Nucleus accumbens (tissue), 56 donors: ENCODE measurements at places on chromosomes 3 and 15.

- no peak for DNase-seq
Measured at GRCh38 chr3:17936736-17937480, 194.5 kb upstream of the TBC1D5 start.

DNA sequence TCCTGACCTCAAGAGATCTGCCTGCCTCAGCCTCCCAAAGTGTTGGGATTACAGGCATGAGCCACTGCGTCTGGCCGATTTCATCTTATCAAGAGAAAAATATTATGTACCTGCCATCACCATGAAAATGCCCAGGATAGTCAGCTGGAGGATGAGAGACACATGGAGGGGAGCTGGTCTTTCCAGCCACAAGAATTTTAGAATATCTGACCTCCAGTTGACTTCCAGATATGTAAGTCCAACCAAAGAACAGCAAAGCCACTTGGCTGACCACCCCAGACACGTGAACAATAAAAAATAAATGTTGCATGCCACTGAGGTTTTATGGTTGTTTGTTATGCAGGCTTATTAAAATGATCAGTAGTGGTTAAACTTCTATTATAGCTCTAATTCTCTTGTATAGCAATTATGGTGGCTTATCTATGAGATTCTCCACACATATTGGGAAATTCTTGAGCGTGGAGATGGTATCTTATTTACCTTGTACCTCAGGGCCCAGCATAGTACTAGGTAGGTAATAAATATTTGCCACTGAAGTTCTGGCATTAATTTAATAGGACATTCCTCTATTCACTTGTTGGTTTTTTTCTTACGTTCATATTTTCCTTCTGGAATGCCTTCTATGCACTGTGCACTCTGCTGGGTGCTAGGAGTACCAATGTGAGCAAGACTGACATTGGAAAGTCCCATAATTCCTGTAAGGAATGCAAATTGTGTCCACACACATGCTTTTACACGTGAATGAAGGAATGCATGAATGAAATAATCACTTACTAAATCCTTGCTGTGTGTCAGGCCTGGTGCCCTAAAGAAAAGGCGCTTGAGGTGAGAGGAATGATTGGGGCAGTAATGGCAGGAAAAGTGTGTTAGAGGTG lies 77.6 kb downstream of the EDEM1 start:
- DNase-seq, result no peak

GRCh38 chr3:55673764-55674163 lies 186.7 kb upstream of the WNT5A start:
- no peak for DNase-seq

DNA sequence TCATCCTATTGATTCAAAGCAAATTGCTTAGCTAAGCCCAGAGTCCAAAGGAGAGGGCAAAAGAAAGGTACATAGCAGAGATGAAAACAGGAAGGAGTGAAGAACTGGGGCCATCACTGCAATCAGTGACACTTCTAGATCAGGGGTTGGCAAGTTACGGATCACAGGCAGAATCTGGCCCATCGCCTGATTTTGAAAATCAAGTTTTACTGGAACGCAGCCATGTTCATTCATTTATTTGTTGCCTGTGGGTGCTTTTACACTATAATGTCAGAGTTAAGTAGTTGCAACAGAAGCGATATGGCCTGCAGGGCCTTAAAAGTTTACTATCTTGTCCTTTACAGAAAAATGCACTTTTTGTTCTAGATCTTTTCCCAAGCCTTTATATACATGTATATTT lies 271.7 kb upstream of the TOPAZ1 start:
- DNase-seq, result no peak

DNA sequence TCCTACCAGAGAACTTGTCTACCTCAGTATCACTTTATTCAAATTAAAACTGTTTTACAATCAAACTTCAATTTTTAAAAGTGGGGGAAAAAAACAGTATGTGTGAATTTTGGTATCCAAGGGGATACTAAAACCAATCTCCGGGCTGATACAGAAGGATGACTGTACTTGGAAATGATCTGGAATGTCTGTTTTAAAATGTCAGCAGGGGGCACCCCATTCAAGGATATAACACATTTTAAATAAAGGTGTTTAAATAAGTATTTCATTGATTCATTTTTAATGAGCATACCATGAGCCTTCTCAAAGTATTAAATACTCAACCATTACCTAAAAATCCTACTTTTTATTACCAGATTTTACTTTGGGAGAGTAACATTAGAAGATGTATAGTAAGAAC lies 67.9 kb downstream of the ULK4 start:
- DNase-seq, result no peak

DNA sequence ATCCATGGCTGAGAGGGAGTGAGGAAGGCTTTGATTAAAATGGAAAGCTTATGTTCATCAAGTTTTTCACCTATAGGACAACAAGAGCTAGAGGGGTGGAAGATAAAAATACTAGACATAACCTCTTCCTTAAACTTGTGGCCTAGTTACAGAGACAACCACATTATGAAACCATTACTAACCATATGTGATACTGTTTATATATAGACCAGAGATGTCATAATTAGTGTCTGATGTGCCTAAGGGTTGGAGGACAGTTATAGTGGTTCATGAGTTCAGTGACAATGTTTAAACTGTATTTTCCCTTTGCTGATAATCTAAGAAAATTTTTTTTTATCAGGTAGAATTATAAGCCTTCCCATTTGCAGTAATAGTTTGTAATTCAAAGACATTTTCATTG lies 23.7 kb downstream of the PHLDB2 start:
- no peak for DNase-seq

GRCh38 chr3:99410789-99411311 lies 227.5 kb upstream of the COL8A1 start:
- DNase-seq, result no peak

DNA sequence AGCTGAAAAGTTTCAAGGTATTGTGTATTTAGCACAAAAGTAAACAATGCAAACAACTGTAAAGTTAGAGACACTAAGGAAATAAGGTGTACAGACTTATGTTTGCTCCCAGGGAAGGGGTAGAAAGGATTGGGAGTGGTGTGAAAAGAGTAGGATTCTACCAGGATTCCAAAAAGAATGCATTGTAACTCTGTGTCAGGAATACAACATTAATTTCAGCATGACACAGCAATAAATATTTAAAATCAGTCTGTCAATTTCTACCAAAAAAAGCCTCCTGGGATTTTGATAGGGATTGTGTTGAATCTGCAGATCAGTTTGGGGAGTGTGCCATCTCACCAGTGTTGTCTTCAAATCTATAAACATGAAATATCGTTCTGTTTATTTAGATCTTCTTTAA lies 73.4 kb downstream of the LRRC28 start:
- no peak for DNase-seq

- no peak for DNase-seq
Measured at GRCh38 chr3:54905920-54906319, 21.9 kb downstream of the LRTM1 start.

- DNase-seq, result no peak
Measured at GRCh38 chr3:14386254-14386653, 16.2 kb upstream of the SLC6A6 start.

GRCh38 chr3:150331978-150332568 lies 76.0 kb upstream of the TSC22D2 start:
- no peak for DNase-seq

GRCh38 chr3:88617283-88617682 lies 467.5 kb downstream of the C3orf38 start:
- DNase-seq, result no peak

DNA sequence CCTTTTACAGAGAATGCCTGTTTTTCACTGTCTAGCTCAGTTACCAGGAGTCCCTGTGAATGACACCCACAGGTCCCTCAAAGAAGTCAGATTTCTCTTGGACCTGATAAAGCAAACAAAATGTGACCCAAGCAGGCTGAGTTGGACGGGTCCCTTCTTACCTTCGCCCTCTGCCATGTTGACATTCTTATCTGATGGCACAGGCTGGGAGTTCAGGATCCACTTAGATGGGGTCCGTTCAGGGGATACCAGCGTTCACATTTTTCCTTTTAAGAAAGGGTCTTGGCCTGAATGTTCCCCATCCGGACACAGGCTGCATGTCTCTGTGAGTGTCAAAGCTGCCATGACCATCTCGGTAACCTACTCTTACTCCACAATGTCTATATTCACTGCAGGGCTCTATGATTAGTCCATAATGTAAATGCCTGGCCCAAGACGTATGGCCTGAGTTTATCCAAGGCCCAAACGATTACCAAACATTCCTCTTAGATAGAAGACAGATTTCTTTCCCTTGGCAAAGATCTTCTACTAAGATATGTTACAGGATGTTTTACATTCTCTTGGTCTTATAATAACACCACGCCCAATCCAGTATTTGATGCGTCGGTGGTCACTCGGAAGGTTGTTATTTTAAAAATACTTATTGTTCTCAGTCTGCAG lies 179.1 kb downstream of the THSD4 start:
- DNase-seq, result no peak

- no peak for DNase-seq
Measured at GRCh38 chr3:113354307-113354706, 87.0 kb downstream of the CFAP44 start.

DNA sequence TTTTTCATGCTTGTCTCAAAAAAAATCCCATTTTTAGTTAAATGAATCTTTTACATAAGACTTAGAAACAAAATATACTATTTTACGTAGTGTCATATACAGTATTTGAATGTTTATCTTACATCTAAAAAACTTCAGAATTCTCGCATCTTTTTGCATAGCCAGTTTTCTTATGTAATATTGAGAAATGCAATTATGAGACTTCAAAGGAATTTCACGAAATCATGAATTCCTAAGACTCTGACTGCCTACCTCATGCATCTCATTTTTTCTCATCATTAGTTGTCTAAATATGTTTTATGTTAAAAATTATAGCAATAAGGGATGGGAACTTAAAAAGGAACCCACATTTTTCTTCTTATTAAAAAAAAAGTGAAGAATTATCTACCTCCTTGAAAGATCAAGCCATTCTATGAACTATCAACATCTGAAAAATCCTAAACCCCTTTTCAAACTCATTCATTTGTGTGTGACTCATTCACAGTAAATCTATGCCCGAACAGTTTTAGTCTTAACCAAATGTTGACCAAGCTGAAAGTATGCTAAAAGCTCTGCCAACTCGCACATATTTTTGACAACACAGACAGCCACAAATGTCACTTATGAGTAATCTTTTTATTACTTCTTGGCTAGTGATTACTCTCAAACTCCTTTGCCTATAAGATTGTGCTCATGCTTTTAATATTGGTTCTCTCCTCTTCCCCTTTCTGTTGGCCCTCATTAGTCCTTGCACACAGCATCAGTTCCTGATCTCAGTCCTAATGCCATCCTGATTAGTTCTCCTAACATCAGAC lies 115.9 kb downstream of the DCLK3 start:
- DNase-seq, result no peak

GRCh38 chr3:155325263-155325835 lies 31.9 kb upstream of the STRIT1 start:
- no peak for DNase-seq

DNA sequence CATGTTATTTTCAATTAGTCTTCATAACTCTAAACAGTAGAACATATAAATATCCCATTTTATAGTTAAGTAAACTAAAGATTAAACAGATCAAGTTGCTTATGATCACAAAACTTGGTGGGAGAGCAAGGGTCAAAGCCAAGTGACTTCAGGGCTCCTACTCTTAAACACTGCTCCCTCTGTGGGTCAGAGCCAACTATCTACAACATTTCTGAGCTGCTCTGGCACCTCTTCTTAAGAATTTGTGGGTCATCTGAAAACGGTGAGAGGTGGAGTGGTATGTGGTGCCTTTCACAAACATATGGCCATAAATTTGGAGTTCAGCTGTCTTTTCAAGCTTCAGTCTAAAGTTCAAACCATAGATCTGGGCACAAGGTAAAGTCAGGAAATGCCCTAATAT lies 10.9 kb downstream of the ATG3 start:
- no peak for DNase-seq

- DNase-seq, result no peak
Measured at GRCh38 chr3:127690823-127691452, 18.2 kb downstream of the ABTB1 start.

- no peak for DNase-seq
Measured at GRCh38 chr3:136070953-136071949, 105.7 kb downstream of the PPP2R3A start.

- no peak for DNase-seq
Measured at GRCh38 chr3:49122886-49123545, 2.4 kb upstream of the USP19 start.

DNA sequence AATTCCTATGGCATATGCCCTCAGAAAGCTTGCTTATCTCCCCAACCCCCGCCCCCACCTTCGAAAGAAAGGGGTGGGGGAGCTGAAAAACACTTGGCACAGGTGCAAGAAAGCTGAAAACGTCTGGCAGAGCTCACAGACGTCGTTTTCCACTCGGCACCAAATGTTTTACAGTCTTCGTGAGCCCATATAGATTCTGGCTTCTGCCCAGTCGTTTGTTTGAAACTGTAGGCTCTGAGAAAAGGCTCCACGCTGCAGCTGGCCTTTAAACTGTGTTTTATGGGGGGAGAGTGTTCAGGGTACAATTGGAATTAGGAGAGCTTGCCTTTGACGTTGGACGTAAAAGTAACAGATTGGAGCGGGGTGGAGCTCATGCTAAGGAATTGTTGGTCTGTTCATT lies 130.3 kb downstream of the MDFIC2 start:
- no peak for DNase-seq

DNA sequence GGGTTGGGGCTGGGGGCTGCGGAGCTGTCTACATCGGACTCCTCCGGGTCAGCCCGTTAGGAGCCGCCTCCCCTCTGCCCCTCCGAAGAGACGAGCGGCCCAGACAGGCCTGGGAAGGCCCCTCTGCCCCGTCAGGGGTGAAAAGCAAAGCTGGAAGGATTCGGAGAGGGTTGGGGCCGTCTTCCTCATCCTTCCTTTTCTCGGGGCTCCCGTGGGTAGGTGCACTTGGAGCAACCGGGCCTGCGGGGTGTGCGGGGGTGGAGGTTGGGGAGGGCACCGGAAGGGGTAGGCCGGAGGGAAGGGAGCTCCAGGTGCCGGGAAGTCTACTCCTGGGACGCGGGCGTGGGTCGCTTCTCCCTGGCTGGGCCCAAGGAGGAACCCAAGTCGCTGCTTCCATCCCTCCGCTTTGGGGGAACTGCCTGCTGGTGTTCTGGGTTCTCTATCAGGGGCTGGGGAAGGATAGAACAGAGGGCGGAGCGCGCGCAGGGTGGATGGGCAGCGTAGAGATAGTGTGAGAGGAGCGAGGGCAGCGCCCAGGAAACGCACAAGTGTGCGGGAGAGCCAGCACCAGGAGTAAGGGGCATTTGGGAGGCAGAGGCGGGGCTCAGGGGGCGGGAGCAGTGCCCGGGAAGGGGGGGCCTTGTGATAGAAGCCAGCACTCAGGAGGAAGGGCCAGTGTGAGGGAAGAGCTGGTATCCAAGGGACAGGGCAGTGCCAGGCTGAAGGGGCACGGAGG lies 590 bp downstream of the POLR2H start:
- DNase-seq, result no peak

DNA sequence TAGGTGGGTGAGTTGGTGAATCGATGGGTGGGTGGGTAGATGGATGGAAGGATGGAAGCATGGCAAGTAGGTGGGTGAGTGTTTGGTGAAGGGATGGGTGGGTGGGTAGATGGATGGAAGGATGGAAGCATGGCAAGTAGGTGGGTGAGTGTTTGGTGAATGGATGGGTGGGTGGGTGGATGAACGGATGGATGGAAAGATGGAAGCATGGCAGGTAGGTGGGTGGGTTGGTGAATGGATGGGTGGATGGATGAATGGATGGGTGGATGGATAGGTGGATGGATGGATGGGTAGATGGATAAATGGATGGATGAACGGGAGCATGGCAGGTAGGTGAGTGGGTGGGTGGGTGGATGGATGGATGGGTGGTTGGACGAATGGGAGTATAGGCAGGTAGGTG lies 65.1 kb downstream of the SLC6A1 start:
- DNase-seq, result no peak

GRCh38 chr15:76533060-76533820 lies 196.7 kb downstream of the ISL2 start:
- DNase-seq, result no peak
